Right atrium auricular region (tissue), 2 donors: ENCODE measurements at places on chromosomes 3 and 15. TPM values are rescaled to one million over a fixed set of nuclear protein-coding genes. Genes with fewer than 3 reads are reported as not detected.

- H3K36me3 ChIP-seq = no peaks in the 10 kb centered on the region
- H3K27ac ChIP-seq = no peak overlapping the region
- no peaks in the 10 kb centered on the region for H3K4me1 ChIP-seq
- H3K27me3 ChIP-seq = no peaks in the 10 kb centered on the region
- no peak for DNase-seq
- no peak overlapping the region for H3K4me3 ChIP-seq
Observed at GRCh38 chr3:175737646-175738572, 878.8 kb downstream of the NAALADL2 start.

DNA sequence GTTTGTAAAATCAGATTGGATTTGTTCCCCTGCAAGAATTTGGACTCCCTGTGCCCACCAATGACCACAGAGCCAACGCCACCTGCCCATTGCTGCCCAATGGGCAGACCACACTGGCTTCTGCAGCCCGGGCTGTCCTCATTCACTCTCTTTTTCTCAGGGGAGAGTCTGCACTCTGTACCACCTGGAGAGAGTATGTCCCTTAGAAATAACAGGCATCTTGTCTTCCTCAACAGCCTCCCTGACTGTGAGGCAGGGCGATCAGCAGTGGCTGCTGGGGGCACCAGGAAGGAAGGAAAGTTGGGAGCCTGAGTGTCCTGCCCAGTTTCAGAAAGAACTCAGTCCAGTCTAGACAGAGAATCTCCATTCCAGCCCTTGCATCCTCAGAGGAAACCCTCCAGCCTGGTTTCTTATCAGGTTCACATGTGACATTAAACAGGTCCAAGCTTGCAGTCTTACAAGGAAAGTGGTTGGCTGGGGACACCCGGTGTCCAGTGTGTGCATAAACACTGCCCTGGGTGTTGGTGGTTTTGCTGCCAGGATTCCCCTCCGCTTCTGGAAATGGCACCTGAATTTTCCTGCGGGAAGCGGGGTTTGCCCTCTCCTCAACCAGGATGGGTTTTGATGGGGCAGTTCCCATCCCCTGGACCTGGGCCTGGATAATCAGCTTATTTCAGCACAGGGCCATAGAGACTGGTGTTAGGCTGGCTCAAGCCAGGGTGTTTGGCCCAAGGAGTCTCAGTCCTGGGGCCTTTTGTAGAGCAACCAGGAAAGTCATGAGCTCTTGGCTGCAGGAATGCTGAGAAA, 37.2 kb downstream of the SSUH2 start:
- no peak overlapping the region for H3K27ac ChIP-seq
- peaks cover 24% of the 10 kb centered on the region for H3K4me1 ChIP-seq
- H3K36me3 ChIP-seq = no peaks in the 10 kb centered on the region
- no peak overlapping the region for H3K4me3 ChIP-seq

GRCh38 chr3:30567139-30567753, 39.2 kb upstream of the TGFBR2 start:
- DNase-seq = no peak
- no peak overlapping the region for H3K27ac ChIP-seq
- H3K27me3 ChIP-seq = no peaks in the 10 kb centered on the region
- H3K4me1 ChIP-seq = no peaks in the 10 kb centered on the region
- H3K4me3 ChIP-seq = no peak overlapping the region

Gene TMEM45A
- total RNA-seq = 14.3 TPM
